Activated CD4-positive, alpha-beta T cell treated with anti-CD3 and anti-CD28 coated beads, Interleukin-2, Interleukin-6, amounts not matched to agents 100 ng/mL and 50 ng/mL, durations not matched to agents 16 hours and 8 hours (primary cell): ENCODE measurements at places on chromosomes 6 and 20.
A peak's percentile ranks its signal among the peaks of the same experiment; 100 is the strongest.

DNA sequence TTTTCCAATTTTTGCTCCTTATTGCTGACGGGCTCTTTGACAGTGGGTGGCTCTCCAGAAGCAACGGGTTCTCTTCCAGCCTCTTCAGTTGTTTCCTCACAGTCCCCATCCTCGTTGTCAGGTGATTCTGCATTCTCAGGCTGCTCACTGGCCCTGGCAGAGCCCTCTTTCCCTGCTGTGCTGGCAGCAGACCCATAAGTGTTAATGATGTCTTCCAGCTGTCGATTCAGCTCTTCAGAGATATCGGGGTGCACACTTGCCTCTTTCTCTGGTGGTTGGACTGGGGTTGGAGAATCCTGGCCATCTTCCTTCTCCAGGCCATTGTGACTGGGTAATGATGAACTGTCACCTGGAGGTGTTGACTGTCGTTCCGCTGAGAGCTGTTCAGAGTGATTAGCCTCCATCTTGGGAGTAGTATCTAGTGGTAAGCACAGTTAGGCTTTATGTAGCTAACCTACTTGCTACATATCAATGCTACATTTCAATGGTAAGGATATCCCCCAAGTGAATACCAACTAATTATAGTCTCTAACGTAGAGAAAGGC lies 3.2 kb downstream of the TXLNB start:
- DNase-seq: no peak

DNA sequence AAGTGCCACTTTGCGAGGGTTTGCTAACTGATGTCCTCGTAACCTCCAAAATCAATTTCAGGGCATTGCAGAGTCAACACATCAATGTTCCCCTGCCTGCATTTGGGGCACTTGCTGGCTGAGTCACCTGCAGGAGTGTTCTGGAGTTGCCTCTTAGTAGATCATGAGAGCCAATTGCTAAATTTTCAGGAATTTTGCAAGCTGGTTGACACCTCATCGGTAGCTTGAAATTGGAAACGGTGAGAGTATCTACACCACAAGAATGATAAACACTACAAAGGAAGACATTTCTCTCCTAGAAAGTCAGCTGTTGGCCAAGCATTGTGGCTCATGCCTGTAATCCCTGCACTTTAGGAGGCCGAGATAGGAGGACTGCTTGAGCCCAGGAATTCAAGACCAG lies 10.8 kb upstream of the BFSP1 start:
- DNase-seq: no peak

DNA sequence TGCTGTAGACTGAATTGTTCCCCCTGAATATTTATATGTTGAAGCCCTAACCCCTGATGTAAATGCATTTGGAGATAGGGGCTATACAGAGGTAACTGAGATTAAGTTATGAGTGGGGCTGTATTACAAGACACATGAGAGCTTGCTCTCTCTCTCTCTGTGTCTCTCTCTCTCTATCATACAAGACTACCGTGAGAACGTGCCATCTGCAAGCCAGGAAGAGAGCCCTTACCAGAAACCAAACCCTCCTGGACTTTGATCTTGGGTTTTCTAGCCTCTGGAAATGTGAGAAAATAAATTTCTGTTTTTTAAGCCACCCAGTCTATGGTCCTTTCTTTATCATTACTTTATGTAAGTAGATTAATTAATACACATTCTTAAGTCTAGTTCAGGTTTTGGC lies 249.3 kb upstream of the MAN1A1 start:
- DNase-seq: no peak

DNA sequence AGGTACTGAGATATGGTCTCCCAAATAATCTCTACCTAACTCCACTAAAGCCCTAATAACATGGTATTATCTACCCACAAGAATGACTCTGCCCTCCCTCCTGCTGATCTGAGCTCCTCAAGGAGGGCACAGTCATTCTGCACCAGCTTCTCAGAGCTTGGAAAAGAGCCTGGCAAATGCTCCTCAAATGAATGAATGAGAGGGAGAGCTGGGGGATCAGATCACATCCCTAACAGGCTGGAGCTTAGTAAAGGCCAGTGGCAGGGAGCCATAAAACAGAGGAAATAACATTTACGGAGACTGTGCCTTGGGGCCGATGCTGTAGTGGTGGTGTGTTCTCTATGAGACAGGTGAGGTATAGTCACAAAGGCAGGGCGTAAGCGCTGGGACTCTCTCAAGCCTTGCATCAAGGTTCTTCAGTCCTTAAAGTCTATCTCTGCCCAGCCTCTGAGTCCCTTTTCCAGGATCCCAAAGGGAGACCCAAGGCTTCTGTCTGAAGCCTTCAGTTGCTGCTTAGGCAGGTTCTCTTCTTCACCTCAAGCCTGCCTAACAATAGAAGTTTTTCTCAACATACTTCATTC lies 7.2 kb upstream of the NNAT start:
- no peak for DNase-seq

- no peak for DNase-seq
These were observed 82.6 kb downstream of the DOK5 start for GRCh38 chr20:54557806-54558590.

GRCh38 chr20:50339466-50339901 lies 148.9 kb downstream of the CEBPB start:
- DNase-seq: peak; percentile 37

- no peak for DNase-seq
These were observed 232.0 kb downstream of the BCAS1 start for GRCh38 chr20:53838311-53838868.

DNA sequence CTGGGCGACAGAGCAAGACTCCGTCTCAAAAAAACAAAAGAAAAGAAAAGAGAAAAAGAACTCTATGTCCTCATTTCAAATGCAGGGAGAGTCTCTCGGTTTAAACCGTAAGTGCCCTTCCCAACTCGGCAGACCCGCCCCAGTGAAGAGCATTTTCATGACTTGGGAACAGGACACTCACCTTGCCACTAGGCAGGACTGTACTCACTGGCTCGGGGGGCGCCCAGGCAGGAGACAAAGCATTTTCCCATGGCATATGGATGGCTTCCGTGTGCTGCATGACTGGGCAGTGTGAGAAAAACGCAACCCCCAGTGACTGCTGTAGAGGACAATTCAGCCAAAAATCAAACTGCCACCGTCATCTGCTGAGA lies 23.7 kb upstream of the MRGBP start:
- DNase-seq: no peak

GRCh38 chr6:74658391-74658790 lies 547.5 kb downstream of the COL12A1 start:
- DNase-seq: no peak

DNA sequence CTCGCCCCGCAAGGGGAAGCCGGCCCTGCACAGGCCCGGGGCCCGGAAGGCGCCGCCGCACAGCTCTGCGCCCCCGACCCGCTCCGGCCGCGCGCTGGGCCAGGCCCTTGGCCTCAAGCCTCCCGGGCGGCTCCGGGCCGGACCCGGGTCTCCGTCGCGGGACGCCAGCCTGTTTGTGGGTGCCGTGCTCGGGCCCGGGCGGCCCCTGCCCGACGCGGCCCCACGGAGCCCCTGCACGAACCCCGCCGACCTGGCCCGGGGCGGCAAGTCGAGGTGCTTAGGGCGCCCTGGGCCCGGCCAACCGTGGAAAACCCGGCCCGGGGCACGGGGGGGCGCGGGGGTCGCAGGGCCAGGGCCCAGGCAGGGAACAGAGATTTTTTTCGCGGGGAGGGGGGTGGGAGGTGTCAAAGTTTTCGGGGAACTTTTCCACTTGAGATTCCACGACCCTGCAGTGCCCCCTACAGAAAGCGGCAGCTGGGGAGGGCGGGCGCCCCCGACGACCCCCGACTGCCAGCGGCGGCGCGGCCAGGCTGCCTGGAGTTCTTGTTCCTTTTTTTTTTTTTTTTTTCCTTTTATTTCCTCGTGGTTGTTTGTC lies 805 bp upstream of the STX16 start:
- peak; percentile 39 for DNase-seq

DNA sequence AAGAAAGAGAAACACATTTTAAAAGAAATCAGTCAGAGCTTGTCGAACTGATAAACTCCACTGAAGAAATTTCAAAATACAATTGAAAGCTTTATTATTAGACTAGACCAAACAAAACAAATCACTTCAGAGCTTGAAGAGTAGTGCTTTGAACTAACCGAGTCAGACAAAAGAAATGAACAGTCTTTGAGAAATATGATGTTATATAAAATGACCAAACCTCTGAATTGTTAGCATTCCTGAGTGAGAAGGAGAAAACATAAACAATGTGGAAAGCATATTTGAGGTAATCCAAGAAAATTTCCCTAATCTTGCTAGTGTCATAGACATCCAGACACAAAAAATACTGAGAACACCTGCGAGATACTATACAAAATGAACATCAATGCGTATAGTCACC lies 13.2 kb upstream of the CST4 start:
- DNase-seq: no peak

- DNase-seq: no peak
These were observed 41.3 kb downstream of the SYNJ2 start for GRCh38 chr6:158022749-158023596.

DNA sequence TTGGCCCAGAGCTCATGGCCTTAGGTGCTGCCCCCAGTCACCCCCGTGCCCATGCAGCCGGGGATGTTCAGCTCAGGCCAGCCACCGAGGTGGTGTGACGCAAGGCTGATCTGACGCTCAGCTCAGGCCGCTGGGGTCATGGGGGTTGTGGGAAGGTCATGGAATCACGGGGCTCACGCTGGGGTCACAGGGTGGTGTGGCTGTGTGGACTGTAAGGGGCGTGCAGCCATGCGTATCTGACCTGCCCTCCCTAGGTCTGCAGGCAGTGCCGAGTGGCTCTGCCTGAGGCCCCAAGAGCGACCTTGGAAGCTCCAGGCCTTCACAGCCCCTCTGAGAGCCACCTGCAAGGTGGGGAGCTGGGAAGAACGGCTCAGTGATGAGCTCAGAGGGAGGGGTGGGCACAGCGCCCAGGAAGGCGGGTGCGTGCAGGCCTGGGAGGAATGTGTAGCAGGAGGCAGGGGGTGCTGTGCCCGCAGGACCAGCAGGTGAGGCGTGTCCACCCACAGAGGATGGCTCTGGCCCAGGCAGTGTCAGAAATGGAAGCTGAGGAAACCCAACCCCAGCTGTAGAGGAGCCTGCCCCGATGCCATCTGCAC lies 27.8 kb downstream of the CHRNA4 start:
- no peak for DNase-seq

GRCh38 chr6:15534974-15535373 lies 127.9 kb downstream of the DTNBP1 start:
- DNase-seq: no peak

- DNase-seq: no peak
These were observed 38.5 kb downstream of the KCNQ2 start for GRCh38 chr20:63433756-63434531.

DNA sequence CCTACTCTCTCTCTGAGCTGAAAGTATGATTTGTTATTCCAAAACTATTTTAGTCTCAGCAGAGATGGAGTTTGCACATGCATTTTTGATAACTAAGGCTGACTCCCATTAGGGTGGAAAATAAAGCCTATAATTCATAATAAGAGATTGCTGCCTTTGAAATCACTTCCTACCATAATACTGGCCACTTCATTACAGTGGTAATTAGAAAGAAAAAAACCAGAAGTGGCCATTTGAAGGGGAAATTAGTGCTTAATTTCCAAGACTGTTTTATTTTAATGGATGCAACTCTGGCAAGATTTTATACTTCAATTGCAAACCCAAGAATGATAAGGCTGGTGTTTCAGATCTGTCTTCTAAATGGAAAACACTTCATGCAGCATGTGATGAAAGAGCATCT lies 43.4 kb downstream of the SLC35B3 start:
- no peak for DNase-seq

DNA sequence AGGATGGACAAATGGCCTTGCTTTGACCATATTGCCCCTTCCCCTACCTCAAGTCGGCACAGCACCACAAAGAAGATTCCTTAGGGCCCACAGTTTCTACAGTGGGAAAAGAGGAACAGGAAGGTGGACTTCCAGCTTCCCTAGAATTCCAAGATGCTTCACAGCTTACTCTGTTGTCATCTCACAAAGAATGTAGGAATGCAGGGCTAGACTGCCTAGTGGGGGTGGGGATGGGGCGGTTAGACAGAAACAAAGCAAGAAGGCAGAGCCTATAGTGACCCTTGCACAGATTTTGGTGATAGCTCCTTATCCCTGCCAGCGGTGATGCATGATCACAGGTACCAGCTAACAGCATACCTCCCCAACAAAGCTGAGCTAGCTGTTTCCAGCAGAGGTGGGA lies 607.6 kb upstream of the MAN1A1 start:
- DNase-seq: no peak

DNA sequence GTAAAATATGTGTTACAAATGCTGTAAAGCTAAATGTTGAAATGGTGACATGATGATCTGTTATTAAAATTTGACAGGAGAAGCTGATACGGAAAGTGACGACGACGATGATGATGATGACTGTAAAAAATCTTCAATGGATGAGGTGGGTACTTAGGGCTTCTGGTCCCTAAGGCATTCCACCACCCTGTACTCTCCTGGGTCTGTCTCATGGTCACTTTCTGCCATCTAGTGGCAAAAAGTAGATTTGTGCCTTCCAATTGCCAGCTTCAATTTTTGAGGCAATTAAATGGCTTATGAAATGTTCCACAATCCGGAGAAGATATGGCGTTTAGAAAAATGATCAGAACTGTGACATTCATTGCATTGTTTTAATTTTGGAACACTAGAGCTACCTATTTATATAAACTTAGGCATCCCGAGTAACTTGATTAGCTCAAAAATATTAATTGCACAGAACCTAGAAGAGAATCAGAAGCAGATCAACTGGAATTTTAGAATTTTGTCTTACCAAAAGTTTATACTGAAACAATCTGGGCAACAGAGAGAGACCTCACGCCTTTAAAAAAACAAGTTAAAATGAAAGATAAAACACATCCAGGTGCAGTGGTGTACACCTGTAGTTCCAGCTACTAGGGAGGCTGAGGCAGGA lies 346.5 kb upstream of the PLCB4 start:
- peak; percentile 65 for DNase-seq

DNA sequence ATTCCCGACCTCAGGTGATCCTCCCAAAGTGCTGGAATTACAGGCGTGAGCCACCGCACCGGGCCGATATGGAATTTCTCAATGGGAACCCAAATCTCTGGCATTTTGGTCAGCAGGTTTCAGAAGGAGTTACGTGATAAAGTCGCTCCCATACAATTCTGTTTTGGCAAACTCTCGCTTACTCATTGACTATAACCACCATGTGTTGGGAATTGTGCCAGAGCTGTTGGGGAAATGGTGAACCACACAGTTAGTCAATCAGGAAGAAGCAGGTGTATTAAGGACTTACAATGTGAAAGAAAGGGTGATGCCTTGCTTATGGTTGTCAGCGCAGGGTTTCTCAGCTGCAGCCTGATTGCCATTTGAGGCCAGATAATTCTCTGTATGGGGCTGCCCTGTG lies 410.5 kb downstream of the QKI start:
- no peak for DNase-seq

- DNase-seq: no peak
These were observed 7.1 kb downstream of the TUBB2B start for GRCh38 chr6:3220366-3220765.

- no peak for DNase-seq
These were observed 464.9 kb downstream of the TBC1D32 start for GRCh38 chr6:120869397-120869796.

DNA sequence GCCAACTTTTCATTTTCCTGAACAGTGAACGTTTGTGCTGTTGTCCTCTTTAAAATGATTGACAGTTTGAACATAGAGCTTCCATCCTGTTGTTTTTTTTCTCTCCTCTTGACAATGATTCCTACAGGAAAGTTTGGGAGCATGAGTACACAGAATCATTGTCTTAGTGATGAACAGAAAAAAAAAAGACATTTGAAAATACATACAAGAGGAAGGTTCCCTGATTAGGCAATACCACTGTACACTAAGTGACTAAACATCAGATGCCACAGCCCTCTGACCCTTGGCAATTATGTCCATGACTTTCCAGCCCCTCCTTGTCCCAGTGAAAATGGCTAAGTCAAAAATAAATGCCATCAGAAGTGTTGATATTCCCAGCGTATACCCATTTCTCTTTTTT lies 71.5 kb downstream of the RTN4IP1 start:
- DNase-seq: no peak
